ENCODE measurements at places on chromosomes 7 and 10.

GRCh38 chr7:82699773-82700186 is 256.2 kb upstream of the CACNA2D1 start:
- peak; percentile 81 for DNase-seq

DNA sequence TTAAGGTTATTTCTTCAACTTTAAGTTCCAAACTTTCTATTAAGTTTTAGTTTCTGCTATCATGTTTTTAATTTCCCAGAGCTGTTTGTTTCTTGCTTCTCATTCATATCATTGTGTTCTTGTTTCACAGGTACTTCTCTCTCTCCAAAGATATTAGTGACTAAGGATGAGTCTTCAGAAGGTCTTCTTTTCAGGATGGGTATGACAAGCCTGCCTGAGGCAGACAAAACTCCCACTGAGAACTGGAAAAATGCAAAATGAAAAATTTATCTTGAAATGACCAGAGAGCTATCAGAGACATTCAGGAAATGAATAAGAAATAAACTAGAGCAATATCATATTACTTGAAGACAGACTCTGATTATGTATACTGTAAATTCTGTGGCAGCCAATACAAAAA is 110.8 kb upstream of the EGFR start:
- DNase-seq, result no peak

DNA sequence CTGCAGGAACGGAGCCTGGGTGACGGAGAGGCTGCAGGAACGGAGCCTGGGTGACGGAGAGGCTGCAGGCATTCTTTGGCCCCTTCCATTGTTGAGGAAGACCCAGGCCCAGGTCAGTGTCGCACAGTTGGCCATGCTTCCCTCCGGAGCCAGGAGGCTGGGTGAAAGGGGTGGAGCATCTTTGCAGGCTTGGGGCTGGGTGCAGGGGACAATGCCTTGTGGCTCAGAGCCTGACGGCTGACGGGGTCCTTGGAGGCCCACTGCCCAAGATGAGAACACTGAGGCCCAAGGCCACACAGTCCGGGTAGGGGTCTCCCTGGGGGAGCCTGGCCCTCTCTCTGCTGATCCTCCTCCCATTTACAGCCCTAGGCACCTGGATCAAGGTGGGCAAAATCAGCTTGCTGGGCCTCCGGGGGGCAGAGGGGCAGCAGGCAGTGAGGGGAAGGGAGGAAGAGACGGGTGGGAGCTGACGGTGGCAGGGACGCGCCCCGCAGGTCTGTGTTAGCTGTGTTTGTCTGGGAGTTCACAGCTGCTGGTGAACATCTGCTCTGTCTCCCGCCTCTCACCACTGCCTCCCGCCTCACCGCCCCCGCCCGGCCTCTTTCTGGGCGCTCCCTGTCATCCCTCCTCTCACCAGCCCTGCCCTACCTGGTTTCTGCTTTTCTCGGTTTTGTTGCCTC is 30.6 kb upstream of the PCBD1 start:
- DNase-seq, result no peak

- no peak for DNase-seq
Observed at GRCh38 chr7:1026721-1027161, 17.6 kb upstream of the GPR146 start.

GRCh38 chr10:6667679-6668270 is 87.7 kb upstream of the PRKCQ start:
- peak; percentile 70 for DNase-seq

GRCh38 chr7:143492799-143493739 is 15.4 kb downstream of the TAS2R41 start:
- DNase-seq, result no peak

DNA sequence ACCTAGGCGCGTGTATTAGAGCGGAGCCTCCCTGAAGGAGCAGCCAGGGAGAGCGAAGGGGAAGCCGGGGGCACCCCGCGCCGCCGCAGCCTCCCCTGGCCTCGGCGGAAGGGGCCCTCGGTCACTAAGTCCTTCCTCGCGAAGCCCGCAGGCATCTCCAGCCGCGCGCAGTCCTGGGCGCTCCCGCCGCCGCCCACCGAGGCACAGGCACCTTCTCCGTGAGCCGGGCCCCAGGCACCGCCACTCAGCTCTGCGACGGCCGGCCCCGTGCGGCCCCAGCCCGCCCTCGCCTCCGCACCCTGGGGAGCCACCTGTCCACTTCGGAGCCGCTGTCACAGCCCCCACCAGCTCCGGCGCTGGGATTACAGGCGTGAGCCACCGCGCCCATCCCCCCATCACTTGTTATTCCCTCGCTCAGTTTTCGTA is 80.8 kb downstream of the ZNF467 start:
- no peak for DNase-seq

- no peak for DNase-seq
Observed at GRCh38 chr10:75585294-75585693, 153.9 kb downstream of the LRMDA start.

- no peak for DNase-seq
Observed at GRCh38 chr10:123299598-123299997, 145.4 kb downstream of the BUB3 start.

GRCh38 chr7:138036135-138036534 is 34.2 kb upstream of the CREB3L2 start:
- DNase-seq, result no peak

DNA sequence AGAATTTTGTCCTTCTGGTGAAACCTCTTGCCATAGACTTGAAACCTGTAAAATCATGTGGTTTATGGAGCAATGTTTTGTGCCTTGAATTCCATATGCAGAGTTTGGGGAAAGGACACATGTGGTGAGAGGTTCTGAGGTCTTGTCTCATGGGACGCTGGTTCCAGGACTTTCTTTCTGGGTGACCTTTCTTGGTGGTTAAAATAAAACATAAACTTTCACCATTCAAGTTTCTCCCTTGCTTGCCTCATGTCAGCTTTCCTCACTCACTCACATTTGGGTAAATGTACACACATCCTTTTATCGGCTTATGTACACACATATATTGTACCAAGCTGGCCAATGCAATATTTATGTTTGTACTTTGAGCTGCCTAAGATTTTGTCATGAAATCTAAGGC is 144.9 kb upstream of the CELF2 start:
- DNase-seq, result peak; percentile 71

GRCh38 chr10:14378387-14378960 is 47.8 kb upstream of the FRMD4A start:
- no peak for DNase-seq

DNA sequence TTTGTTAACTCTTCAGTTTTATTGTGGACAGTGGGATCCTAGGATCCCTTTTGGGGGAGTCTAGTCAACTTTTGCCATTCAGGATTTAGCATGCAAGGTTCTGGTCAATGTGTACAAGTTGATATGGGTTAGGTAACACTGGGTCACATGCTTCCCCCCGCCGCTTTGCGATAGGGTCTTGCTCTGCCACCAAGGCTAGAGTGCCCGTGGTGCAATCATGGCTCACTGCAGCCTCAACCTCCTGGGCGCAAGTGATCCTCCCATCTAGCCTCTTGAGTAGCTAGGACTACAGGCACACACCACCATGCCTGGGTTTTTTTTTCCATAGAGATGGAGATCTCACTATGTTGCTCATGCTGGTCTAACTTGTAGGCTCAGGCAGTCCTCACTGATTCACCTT is 3.2 kb upstream of the CSGALNACT2 start:
- DNase-seq, result no peak

DNA sequence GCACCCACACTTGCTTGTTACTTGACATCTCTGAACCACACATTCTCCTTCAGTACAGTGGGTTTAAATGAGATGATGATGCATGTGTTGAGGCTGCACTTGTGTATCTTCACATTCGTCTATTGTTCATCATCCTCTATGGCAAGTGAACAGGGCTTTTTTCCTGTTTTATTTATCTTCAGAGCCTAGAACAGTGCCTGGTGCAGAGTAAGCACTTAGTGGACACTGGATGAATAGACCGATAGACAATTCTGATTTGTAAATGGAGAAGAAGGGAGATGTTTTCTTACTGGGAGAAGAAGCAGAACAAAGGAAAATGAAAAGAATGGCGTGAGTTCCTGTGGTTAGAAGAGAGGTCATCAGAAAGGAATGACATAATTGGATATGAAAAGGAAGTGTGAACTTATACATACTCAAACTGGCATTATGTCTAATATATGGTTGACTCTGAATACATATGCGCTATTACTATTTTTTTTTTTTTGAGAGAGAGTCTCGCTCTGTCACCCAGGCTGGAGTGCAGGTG is 99.7 kb downstream of the AVL9 start:
- DNase-seq, result peak; percentile 57

- no peak for DNase-seq
Observed at GRCh38 chr7:9621927-9622326, 1188.5 kb downstream of the NXPH1 start.

GRCh38 chr7:132349075-132349474 is 227.2 kb downstream of the PLXNA4 start:
- no peak for DNase-seq

GRCh38 chr7:37201876-37202198 is 246.8 kb downstream of the ELMO1 start:
- DNase-seq, result no peak

GRCh38 chr7:43467846-43468245 is 115.1 kb upstream of the STK17A start:
- no peak for DNase-seq

DNA sequence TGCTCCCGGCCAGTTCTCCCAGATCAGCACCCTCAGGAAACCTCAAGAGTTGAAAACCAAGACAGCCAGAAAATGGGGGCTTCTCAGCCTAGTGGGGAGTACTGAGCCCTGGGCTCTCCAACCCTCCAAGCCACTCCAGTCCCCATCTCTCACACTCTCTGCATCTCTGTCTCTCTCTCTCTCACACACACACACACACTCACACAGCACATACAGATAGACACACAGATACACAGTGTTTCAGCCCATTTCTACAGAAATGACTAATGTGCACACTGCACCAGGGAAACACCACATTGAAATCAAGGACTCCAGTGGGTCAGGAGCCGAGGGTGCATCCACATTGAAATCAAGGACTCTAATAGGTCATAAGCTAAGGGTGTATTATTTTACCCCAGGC is 107.5 kb downstream of the MKI67 start:
- DNase-seq, result no peak

DNA sequence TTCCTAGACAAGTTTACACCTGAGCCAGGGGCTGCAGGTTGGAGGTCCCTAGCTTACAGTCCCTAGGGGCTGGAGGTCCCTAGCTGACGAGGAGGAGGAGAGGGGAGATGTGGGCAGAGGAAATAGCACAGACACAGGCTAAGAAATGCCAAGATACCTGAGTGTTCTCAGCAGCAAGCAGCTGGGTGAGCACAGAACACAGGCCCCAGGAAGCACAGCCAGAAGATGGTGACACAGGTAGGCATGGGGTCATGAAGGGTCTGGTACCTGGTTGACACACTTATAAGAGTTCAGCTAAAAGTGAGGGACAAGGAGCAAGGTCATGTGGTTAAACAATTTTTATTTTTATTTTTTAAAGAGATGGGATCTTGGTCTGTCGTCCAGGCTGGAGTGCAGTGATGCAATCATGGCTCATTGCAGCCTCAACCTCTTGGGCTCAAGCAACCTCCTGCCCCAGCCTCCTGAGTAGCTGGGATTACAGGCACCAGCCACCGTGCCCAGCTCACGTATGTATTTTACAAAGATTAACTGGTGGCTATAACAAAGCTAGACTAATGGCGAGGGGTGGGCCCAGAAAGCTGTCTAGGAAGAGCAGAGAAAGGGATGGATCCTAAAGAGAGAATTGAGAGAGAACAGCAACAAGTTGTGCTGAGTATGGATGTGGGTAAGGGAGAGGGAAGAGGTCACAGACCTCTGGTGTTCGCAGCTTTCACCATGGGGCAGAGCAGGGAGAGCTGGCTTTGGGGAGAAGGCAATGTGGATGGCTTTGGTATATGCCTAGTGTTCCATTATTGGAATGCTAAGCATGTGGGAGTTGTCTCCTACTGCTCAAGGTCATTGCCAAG is 140.3 kb upstream of the KLF14 start:
- no peak for DNase-seq

DNA sequence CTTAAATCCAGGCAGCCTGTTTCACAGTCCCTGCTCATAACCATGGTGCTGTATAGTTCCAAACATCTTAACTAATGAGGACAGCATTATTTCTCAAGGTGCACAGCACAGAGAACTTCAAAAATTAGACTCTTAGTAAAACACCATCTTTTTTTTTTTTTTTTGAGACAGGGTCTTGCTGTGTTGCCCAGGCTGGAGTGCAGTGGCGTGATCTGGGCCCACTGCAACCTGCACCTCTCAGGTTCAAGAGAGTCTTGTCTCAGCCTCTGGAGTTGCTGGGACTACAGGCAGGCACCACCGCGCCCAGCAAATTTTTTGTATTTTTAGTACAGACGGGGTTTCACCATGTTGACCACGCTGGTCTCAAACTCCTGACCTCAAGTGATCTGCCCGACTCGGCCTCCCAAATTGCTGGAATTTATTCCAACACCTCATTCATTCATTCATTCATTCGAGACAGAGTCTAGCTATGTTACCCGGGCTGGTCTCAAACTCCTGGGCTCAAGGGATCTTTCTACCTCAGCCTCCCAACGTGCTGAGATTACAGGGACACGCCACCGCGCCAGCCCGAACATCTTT is 507 bp upstream of the TMEM254 start:
- DNase-seq, result no peak

GRCh38 chr10:83991986-83992753 is 147.1 kb upstream of the GHITM start:
- DNase-seq, result peak; percentile 2

- peak; percentile 15 for DNase-seq
Observed at GRCh38 chr7:30831227-30831626, 60.0 kb downstream of the MINDY4 start.

DNA sequence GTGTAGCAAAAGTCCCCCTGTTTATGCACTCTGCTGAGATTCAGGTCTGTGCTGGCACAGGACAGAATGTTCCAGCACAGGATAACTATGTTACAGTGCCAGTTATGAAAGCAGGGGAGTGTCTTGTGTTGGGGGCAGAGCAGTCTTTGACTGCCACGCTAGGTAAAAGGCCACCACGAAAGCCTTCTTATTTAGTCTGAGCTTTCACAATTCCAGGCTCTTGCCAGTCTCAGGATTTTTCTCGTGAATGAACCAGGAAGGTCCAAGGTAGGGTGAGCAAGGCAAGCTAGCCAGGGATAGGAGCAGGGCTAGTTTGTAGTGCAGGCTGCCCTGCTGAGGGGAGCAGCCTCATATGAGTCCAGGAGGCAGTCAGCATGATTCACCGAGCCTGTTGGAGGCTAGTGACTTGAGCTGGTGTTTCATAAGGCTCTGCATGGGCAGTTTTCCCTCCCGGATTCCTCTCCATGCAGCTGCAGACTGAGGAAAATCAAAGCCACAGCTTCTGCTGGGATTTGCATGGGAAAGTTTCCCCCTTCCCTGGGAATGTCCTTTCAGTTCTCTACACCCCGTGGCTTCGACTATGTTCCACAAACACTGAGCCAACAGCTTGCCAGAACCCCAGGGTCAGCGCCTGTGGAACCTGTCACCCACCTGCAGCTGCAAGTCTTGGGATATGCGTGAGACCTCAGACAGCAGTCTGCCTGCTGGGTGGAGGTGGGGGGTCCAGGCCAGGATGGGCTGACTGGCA is 112.3 kb downstream of the JCAD start:
- DNase-seq, result peak; percentile 92

- no peak for DNase-seq
Observed at GRCh38 chr7:20963556-20964280, 177.0 kb upstream of the SP8 start.

- no peak for DNase-seq
Observed at GRCh38 chr7:34365611-34366010, 292.4 kb upstream of the NPSR1 start.
